Dorsolateral prefrontal cortex (tissue), 122 donors: ENCODE measurements at places on chromosomes 1 and 21.

DNA sequence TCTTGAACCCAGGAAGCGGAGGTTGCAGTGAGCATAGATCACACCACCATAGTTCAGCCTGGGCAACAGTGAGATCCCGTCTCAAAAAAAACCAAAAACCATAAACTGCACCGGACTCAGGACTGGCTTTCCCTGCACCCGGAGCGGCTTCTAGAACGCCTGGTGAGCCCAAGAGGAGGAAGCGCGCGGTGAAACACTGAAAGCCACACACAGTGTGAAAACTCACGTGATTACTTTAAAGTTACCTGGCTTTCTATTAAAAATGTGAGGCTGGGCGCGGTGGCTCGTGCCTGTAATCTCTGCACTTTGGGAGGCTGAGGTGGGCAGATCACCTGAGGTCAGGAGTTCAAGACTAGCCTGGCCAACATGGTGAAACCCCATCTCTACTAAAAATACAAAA, 7.0 kb upstream of the TRAPPC10 start:
- no peak for DNase-seq

DNA sequence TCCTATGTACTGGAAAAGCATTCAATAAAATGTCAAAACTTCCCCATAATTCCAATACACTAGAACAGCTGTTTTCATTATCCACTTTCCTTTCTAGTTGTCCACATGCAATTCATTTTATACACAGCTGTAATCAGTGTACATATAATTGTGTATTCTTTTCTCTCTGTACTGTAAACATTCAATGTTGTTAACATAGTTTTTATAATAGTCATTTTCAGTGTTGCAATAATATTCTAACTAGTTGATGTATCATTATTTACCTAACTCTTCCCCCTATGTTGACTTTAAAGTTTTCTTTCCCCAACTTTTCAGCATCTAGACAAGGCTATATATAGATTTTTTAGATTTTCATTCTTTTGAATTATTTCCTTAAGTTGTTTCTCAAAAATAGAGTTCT, 44.4 kb downstream of the DIPK1A start:
- no peak for DNase-seq

DNA sequence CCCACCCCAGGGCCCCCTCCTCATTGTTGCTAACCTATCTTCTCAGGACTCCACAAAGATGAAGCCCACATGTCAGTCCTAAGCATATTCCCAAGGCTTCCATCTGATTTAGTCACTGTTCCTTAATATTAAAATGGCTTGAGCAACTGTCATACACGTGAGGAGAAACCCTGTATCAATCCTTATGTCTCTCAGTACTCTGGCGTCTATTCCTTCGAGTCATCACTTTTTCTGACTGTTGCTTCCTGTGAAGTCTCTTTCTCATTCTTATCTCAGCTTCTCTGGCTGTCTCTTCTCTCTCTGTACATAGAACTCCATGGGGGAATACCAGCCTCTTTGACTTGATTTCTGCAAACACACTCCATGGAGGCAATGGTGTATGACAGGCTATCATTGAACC, 98.4 kb downstream of the C4BPA start:
- DNase-seq = no peak

GRCh38 chr1:182101415-182102042, 40.0 kb upstream of the ZNF648 start:
- DNase-seq = no peak

- DNase-seq = no peak
Measured at GRCh38 chr1:1167398-1167821, 6.3 kb upstream of the TTLL10 start.

- DNase-seq = no peak
Measured at GRCh38 chr1:149993181-149993580, 17.3 kb downstream of the OTUD7B start.

DNA sequence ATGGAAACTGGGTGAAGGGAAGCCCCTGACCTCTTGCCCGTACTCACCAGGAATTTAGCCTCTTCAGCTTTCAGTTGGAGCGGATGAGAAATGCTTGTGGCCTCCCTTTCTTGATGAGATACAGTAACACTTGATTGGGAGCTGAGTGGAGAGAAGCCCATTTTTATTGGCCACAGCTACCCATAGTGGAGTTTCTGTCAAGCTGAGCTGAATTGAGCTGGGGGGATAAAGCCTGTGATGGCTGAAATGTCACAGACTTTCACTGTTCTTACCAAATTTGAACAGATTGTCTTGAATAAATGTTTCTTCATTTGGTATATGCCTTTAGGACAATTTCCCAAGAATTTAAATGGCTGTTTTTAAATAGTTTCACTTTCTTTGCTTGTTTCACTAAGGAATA, 125.9 kb downstream of the ZMYM4 start:
- no peak for DNase-seq

GRCh38 chr1:5847013-5847659, 145.1 kb downstream of the NPHP4 start:
- DNase-seq = no peak

- no peak for DNase-seq
Measured at GRCh38 chr1:115473986-115474565, 136.0 kb upstream of the NGF start.

DNA sequence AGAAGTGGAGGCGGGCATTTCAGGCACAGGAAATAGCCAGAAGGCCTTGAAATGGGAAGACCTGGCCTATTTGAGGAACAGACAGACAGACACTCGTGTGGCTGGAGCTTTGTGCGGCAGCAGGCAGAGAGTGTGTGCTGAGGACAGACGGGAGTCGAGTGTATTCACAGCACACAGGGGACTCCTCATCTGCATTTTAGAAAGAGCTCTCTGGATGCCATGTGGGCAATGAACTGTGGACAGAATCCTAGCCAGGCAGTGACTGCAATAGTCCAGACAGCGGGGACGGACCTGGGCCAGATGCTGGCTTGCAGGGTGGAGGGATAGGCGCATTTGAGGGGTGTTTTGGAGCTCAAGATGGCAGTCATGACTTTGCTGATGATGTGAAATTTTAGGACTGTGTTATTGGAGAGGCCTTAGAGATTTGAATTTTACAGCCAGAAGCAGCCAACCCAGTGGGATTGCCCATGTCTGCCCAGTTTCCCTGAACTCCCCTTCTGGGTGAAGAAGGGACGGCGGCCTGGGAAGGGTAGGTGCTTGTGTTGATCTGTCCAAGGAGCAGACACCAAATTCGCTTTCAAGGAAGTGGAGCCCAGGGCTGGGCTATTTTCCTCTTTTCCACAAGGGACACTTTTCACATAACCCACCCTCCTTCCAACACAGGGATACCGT, 43.7 kb downstream of the CHAF1B start:
- no peak for DNase-seq

DNA sequence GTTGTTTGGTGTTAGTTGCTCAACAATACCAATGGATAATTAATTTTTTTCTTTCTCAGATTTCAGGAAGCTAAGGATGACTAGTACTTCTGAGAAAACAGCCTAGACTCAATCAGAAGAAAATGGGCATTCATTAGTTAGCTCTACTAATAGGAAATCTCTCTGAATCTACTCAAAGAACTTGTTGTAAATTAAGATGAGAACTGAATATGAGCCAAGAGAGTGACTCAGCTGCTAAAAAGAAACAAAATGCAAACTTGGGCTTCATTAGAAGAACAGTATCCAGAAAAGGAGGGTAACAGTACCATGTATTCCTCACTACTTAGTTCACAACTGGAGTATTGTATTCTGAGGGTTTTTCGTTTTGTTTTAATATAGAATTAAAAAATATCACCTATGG, 12.5 kb downstream of the FOXJ3 start:
- DNase-seq = no peak

- no peak for DNase-seq
Measured at GRCh38 chr21:15061747-15062605, 2.8 kb downstream of the NRIP1 start.

GRCh38 chr1:33818071-33818470, 45.8 kb upstream of the HMGB4 start:
- DNase-seq = no peak

DNA sequence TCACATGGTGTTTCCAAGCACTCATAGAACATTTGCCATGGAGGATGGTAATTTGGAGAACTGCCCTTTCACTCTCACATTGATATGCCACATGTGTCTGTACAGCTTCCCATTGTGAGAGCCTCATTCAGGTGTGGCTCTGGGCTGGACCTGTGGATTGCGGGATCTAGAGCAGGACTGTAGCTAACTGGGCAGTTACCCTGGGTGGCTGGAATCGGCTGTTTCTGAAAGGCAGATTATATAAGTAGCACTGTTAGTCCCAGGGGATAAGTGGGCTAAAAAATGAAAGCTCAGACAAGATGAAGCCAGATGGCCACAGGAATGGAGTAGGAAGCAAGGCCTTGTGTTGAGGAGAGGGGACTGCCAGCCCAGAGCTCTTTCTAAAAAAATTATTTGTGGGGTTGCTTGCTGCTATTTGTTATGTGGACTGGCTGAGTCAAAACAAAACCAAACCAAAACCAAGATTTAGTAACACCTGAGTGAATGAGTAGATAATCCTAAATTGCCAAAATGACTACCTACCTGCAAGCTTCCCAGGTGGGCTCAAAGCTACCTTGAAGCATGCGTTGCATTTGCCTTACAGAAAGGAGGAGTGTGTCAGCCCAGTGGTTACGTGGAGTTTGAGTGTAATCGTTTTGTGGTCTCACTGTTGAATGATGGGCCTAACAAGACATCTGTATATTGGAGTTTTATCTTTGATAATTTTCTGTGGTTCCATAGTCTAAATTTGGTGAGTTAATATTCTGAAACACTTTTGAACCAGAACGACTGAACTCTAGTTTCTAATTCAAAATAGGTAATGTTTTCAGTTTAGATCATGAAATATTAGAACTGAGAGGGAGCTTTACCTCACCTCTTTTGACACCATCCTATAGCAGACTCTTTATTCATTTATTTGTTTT, 58.0 kb downstream of the SDCCAG8 start:
- DNase-seq = no peak

DNA sequence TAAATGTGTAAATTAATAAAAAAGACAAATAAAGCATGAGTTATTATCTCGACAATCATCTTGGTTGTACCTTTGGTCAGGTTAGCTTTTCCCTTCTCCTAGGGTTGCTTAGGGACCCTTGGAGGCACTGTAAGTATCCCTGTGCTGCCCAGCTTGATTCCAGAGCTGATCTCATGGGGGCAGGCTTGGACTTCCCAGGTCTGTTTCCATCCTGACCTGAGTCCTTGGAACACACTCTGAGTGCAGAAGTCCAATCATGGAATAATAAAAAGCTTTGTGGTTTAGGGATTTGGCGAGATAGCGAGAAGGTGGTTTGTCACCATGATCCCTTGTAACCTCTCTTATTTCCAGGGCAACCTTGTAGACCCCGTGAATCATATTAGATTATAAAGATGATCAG, 18.7 kb upstream of the PAPPA2 start:
- DNase-seq = no peak

- DNase-seq = no peak
Measured at GRCh38 chr1:26959722-26960624, at the start of gene KDF1. Gene KDF1 (minus strand): TSS chr1:26960468. CDS start chr1:26952380, 8,088 bp downstream.

DNA sequence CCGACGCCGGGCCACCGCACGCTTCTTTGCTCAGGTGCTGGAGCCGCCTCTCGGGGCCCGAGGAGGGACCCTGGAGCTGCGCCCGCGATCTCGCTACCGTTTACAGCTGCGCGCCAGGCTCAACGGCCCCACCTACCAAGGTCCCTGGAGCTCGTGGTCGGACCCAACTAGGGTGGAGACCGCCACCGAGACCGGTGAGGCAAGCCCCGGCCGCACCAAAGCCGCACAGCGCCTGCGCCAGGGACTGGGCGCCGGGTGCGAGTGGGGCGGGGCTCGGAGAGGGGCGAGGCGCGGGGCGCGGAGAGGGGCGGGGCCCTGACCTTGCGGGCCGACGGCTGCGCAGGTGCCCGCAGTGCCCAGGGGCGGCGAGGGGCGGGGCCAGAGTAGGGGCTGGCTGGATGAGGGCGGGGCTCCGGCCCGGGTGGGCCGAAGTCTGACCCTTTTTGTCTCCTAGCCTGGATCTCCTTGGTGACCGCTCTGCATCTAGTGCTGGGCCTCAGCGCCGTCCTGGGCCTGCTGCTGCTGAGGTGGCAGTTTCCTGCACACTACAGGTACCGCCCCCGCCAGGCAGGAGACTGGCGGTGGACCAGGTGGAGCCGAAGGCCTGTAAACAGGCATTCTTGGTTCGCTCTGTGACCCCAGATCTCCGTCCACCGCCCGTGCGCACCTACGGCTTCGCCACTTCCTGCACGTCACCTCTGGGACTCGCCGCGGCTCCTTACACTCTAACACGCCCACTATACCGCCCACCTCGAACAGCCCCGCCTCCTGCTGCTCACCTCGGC, 9.8 kb upstream of the CDC20 start:
- DNase-seq = peak; percentile 71

- no peak for DNase-seq
Measured at GRCh38 chr1:224380003-224380402, 23.3 kb downstream of the CNIH4 start.

DNA sequence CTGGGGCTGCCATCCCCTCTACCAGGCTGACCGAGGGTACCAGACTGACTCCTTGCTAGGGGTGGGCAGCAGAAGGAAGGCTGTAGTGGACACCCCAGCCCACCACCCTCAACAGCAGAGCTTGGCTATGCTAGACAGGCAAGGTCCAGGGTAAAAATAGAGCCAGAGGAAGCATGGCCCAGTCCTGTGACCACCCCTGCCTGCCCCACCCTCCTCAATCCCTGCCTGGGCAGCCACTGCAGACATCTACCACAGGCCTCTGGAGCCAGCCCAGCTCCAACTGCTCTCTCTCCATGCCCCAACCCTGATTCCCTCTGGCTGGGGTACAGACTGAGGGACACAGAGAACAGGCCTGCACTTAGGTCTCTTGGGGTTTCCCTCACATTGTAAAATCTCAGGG, 1.7 kb downstream of the S100A1 start:
- DNase-seq = peak; percentile 46

GRCh38 chr1:199167460-199167859, 528.6 kb downstream of the PTPRC start:
- no peak for DNase-seq

GRCh38 chr1:175129644-175129996, 62.0 kb downstream of the TNN start:
- no peak for DNase-seq

- DNase-seq = no peak
Measured at GRCh38 chr1:226624526-226624925, 76.0 kb downstream of the STUM start.

DNA sequence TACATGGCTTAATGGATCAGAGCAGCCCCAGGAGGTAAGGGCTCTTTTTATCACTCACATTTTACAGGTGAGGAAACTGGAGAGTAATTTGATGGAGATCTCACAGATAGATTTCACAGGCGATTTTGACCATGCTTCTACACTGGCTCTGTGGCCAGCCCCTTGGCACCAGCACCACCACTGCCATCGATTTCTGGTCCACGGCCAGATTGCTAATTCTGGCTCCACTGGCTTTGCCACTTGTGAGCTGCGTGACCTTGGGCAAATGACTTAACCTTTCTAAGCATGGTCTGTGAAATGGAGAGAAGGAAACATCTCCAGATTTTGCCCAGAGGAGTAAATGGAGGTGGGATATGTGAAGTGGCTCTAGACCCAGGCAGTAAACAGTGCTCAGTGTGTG, 32.6 kb downstream of the KCNC4 start:
- no peak for DNase-seq

DNA sequence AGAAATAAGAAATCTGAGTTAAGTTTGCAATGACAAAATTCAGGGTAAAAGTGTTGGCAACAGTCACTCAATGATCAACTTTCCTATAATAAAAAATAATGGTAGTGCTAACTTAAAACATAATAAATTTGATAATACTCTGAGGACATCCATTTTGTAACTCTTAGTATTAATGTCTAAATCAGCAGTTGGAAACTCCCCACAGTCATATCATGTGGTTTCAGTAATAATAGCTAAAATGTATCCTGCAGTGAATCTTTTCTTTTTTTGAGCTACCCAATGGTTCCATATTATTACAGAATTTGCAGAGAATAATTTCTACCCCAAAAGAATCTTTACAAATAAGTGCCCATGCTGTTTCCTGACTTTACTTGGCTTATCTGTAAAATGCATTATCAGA, 286.7 kb downstream of the PTPRC start:
- no peak for DNase-seq
